ENCODE measurements at places on chromosomes 2 and 18. TPM values are rescaled to one million over a fixed set of nuclear protein-coding genes. Genes with fewer than 3 reads are reported as not detected.

Gene PROKR1
- not detected for total RNA-seq

- no peak for DNase-seq
Measured at GRCh38 chr2:120774557-120775160, 39.0 kb downstream of the GLI2 start.

Gene PLEKHM3
- 25.8 TPM for total RNA-seq

DNA sequence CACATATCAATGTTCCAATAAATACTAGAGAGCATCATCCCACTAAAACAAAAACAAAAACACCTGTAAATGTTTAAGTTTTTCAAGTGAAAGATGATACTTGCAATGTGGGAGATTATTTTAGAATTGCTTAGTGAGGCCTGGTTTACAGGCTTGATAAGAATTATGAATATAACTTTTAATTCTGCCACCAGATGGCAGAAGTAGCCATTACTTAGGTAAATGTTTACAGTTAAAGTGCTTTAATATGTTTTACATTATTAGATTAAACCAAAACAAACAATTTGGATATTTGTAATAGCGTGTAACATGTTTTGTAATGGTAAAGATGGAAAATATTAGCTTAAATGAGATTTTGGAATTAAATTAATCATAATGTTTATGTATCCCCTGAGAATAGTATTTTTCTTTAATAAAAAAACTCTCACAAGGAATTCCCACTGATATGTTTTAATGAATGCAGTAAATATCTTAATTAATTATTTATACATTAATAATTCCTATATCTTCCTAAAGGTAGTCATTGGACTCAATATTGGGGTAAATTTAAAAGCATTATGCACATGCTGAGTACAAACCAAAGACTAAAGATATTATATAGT, 522.0 kb downstream of the SPAG16 start:
- DNase-seq: peak; percentile 5

GRCh38 chr18:32378705-32379104, 92.0 kb downstream of the GAREM1 start:
- no peak for DNase-seq

DNA sequence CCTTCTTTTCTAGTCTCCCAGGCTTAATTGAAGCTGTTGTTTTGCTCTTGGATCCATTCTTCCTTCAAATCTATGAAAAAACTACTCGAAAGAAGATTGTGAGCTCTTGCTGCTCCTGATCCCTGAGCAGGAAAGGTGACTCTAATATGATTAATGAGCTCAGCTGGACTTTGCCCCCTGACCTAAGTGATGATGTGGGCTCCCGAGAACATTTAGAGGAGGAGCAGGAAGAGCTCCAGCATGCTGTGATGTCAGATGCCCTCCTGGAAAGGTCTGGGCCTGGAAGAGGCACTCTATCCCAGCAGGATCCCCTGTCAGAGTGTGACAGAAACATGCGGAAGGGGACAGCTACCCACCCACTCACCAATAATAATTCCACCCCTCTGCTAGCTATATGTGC, 117.9 kb upstream of the PELI1 start:
- DNase-seq: no peak

DNA sequence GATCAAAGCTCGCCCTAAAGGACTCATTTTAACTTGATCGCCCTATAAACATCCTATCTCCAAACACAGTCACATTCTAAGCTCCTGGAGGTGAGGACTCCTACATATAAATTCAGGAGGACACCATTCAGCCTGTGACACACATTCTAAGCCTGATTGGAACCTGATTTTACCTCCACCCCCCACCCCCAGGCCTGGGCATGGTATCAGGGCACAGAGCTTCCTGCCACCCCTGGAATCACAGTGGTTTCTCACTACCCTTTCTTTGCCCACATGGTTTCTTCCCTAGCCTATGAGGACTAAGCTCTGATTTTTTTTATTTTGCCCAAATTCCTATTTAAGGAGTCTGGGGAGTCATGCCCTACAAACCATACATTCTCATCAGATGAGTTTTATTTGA, 428.1 kb upstream of the ID2 start:
- DNase-seq: no peak

Gene EGR4
- total RNA-seq: not detected

GRCh38 chr2:237435844-237436587, 22.1 kb upstream of the COL6A3 start:
- DNase-seq: no peak

DNA sequence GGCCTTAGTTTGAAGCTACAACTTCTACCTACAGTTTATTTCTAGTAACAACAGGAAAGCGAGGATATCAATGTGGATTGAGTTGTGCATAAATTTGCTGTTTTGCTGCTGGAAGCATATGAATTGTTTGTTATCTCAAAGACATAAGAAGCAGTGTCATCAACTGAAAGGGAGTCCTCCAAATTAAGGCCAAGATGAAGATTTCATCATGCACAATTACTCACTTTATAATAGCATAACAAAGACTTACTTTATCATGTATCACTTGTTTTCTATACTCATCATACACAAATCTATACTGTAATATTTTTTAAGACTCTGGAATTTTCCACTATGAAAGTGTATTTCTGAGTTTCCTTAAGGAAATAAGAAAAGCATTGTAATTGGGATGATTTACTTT, 136.1 kb upstream of the FANCL start:
- no peak for DNase-seq

Gene MERTK
- 11.3 TPM for total RNA-seq

Gene DHRS9
- total RNA-seq: not detected

Data from G401 (cell line).